ENCODE measurements at places on chromosomes 7 and 10.

- DNase-seq, result no peak
These were observed 318.4 kb downstream of the GLRX3 start for GRCh38 chr10:130454543-130455000.

GRCh38 chr10:14184841-14185315, 145.8 kb downstream of the FRMD4A start:
- peak; percentile 64 for DNase-seq

- DNase-seq, result no peak
These were observed 111.7 kb upstream of the GJD4 start for GRCh38 chr10:35493196-35494118.

- DNase-seq, result no peak
These were observed 278.7 kb upstream of the PHYHIPL start for GRCh38 chr10:58897708-58898107.

- DNase-seq, result no peak
These were observed 26.9 kb upstream of the TPK1 start for GRCh38 chr7:144862612-144863319.

- no peak for DNase-seq
These were observed 31.3 kb upstream of the SHH start for GRCh38 chr7:155843426-155844018.

GRCh38 chr7:21497072-21497471, 45.8 kb upstream of the DNAH11 start:
- no peak for DNase-seq

DNA sequence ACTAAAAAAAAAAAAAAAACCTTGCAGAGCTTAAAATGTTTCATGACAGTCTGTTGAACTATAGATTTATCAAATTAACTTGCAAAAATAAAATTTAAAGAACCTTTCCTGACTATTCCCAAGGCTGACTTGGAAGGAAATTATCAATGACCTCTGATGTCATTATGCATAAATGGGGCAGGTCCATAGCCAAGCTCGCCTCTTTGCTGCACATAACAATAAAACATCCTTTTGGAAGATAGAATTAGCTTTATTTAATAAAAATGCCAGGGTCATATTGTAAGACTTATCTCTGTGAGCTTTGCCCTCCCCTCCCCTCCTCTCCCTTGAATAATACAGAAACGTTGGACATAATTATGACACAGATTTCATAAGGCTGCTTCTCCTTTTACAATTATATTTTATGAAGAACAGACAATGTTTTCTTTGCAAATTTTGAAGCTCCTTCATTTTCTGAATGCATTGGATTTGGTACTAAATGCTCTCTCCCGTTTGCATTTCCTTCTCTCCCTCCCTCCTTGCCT, 444.8 kb downstream of the AUTS2 start:
- no peak for DNase-seq

DNA sequence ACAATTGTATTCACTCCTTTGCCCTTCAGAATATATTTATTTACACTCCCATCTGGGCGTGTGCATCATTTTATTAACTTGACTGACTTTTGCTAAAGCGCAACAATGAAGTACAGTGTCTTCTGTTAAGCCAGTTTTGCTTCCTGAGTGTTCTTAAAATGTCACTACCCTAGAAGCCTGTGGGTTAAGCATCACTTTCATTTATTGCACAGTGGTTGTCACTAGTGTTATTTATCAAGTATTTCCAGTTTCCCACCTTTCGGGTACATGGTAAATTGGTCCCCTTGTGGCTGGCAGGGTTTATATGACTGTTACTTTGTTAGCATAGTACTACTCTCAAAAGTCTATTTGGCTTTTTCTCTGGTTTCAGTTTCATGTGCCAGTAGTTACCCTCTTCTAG, 3.3 kb downstream of the HILPDA start:
- peak; percentile 58 for DNase-seq

DNA sequence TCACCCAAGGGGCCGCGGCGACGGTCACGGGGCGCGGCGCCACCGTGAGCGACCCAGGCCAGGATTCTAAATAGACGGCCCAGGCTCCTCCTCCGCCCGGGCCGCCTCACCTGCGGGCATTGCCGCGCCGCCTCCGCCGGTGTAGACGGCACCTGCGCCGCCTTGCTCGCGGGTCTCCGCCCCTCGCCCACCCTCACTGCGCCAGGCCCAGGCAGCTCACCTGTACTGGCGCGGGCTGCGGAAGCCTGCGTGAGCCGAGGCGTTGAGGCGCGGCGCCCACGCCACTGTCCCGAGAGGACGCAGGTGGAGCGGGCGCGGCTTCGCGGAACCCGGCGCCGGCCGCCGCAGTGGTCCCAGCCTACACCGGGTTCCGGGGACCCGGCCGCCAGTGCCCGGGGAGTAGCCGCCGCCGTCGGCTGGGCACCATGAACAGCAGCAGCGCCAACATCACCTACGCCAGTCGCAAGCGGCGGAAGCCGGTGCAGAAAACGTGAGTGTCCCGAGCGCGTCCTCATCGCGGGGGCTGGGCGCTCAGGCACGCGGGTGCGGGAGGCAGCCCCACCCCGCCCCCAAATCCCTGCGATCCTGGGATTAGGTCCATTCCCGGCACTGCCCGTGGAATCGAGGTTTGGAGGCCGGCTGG, 509 bp downstream of the AHR start:
- DNase-seq, result peak; percentile 71

GRCh38 chr10:36182179-36182566, 540.1 kb upstream of the FZD8 start:
- no peak for DNase-seq

DNA sequence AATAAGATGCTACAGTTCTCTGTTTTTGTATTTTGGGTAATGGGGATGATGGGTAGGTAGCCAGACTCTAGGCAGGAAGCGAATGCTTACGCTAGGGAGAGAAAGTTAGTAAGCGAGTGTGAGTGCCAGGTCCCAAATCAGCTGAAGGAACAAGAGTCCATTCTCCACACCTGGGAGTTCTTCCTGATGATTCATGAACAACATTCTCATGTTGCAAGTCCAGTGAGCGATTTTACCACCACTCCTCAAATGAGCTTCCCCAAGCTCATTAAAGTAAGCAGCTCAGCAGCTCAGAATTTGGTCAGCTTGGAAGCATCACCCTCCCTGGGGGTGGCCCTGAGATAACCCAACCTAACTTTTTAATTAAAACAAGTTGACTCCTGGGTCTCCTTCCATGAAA, 27.3 kb downstream of the SH3PXD2A start:
- DNase-seq, result no peak

DNA sequence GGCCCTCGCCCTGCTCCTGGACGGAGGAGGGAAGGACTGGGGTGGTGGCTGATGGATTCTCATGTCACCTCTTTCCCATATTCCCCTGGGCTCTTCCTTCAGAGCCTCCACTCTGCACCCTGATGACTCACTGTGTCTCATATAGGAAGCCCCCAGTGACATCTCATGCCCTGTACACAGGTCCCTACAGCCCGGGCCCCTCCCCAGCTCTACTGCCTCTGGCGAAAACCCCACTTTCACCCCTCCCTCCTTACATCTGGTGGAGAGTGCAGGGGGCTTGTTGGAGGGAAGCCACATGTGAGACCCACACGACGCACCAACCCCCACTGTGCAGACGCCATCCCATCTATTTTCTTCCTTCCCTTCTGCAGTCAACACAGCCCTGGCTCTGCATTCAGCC, 72.8 kb upstream of the ZNF479 start:
- no peak for DNase-seq

DNA sequence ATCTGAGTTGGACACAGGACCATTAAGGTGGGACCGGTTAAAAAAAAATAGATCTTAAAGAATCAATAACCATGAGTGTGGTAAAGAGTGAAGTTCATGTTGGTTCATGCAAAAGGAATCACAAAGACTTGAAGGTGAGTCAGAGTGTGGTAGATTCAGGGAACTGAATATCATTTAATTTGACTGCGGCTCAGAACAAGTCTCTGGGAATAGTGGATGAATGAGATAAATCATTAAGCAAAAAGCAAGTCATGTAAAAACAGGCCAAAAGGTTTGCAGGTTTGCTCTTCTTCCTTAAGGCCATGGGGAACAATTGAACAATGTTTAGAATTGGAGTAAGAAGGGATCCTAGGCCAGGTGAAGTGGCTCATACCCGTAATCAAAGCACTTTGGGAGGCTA, 385.8 kb downstream of the ETV1 start:
- DNase-seq, result no peak

GRCh38 chr10:124695259-124695658, 48.9 kb downstream of the FAM53B start:
- no peak for DNase-seq

- DNase-seq, result no peak
These were observed 144.5 kb downstream of the NEURL1 start for GRCh38 chr10:103637927-103638557.

DNA sequence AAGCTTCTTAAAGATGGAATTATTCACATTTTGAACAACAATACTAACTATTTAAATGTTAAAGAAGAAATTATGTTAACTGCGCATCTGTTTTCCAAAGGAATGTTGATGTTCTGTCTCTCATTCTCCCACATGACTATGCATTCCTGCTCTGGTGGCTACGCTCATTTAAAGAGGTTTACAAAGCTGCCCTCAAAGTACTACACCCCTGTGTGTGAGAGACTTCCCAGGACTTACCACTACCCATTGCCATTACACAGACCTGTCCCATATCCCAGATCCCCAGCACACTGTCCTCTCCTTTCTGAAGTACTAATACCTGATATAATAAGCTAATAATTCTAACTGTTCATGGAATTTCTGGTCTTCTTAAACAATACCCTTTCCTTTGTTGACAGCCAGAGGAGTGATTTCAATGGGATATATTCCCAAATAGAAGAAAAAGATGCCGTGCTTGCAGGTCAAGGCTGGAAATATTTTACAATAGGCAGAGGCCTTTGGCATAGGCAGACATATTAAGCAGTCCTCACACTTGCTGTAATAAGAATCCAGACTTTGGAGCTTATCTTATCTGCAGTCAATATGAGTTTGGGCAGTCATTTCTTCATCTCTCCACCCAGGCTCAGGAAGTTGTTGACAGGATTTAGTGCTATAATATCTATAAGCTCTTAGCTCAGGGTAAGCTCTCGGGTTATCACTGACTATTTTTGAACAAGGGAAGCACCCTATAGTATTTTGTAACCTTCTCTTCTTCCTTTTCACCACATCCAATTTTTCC, 12.2 kb downstream of the LIPF start:
- no peak for DNase-seq

GRCh38 chr7:107998150-107998549, 4.8 kb downstream of the LAMB1 start:
- no peak for DNase-seq

GRCh38 chr10:124957404-124957947, 15.6 kb downstream of the ZRANB1 start:
- DNase-seq, result no peak

DNA sequence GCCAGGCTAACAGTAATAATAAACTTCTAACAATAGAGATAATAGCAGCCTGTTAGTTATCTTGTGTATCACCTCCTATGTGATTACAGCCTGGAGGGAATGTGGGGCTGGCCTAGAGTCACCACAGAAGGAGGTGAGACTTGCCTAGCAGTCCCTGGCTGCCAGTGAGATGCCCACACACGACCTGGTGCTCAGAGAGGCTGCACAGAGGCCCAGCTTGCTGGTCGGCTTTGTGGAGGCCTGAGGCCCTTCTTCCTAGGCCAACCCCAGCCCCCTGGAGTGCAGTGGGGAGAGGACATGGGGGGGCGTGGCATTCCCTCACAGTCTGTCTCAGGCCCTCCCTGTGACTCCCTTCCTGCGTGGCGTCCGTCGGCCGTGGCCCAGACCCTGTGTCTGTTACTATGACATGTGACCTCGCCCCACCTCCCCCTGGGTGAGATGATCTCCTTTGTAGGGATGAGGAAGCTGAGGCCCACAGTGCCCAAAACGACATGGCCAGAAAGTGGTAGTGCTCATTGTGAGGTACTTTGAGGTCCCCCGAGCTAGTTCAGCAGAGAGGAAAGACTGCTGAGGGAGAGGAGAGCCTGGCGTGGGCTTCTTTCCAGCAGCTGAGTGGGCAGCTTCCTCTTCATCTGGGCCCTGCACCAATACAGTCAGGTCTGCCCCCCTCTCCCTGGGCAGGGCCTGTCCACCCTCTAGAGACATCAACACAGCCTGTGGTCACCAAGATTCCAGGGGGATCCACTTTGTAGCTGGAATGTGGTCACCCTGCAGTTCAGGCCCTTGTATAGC, 29.7 kb downstream of the UNC5B start:
- no peak for DNase-seq

DNA sequence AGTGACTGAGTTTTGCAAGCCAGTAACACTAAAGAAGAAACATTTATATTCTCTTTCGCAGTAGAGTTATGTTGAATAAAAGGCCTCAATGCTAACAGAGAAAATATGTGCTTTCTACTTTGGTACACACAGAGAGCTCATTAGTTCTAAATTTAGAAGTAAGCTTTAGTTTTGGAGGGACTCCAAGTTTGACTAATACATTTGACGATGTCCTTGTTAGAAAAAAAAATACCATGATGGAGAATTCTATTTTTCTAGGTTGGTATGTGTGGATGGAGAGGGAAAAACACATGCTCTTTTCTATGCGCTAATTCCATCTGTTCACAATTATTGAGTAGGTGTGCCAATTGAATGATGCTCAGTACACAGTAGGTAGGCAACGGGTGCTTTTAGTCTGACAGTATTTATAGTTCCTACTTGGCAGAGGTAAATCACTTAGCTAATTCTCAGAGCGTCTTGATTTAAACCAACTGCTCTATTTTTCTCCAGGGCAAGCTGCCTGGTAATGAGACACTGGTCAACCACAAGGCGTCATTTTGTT, 327.2 kb upstream of the AKR1E2 start:
- no peak for DNase-seq

- DNase-seq, result peak; percentile 85
These were observed 3.3 kb upstream of the SHH start for GRCh38 chr7:155815332-155816191.

- no peak for DNase-seq
These were observed 172.7 kb downstream of the SH3PXD2A start for GRCh38 chr10:103682631-103683030.

- DNase-seq, result no peak
These were observed 697.0 kb upstream of the PCDH15 start for GRCh38 chr10:55497893-55498499.

DNA sequence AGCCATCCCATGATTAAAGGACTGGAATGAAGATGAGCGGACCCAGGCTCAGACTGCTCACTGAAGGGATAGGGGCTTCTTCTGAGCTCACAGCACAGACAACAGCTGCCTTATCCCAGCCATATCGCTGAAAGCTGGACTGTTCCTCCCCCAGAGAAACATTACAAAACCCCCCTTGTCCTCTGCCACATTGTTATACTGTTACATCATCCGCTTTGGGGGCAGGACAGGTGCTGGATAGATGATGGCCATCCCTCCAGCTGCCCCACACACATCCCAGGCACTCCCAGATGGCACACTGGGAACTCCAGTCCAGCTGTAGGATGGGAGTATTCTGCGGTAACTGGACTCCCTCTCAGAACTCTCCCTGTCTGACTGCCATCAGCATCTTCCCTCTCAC, 58.7 kb upstream of the BTRC start:
- DNase-seq, result no peak

DNA sequence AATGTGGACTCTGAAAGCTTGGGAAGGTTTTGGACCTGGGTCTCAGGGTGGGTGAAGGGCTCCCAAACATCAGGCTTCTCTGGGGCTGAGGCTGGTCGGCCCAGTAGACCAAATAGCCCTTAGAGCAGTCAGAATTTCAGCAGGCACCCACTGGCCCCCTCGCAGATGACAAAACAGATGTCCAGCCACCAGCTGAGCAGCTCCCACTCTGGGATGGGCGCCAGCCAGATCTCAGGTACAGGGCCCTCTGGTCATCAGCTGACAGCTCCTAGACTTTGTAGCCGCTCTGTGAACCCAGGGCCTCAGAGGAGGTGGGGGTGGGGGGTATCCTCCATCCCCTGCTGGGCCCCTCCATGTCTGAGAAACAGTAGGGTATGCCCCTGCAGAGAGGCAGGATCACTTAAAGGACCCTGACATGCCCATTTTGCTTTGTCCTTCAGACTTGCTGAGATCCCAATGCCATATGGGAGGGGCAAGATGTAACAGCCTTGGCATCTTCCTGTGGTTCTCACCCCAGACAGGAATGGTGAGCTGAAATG, 26.5 kb downstream of the HSPA12A start:
- DNase-seq, result no peak
